PC-9 (cell line): ENCODE measurements at places on chromosomes 6 and 20. TPM values are rescaled to one million over a fixed set of nuclear protein-coding genes. Genes with fewer than 3 reads are reported as not detected.

GRCh38 chr6:107633680-107634323, 143.9 kb downstream of the SOBP start:
- H3K27me3 ChIP-seq: no peaks in the 10 kb centered on the region
- H3K36me3 ChIP-seq: no peaks in the 10 kb centered on the region
- DNase-seq: no peak
- no peaks in the 10 kb centered on the region for H3K4me1 ChIP-seq
- no peak overlapping the region for H3K4me3 ChIP-seq

DNA sequence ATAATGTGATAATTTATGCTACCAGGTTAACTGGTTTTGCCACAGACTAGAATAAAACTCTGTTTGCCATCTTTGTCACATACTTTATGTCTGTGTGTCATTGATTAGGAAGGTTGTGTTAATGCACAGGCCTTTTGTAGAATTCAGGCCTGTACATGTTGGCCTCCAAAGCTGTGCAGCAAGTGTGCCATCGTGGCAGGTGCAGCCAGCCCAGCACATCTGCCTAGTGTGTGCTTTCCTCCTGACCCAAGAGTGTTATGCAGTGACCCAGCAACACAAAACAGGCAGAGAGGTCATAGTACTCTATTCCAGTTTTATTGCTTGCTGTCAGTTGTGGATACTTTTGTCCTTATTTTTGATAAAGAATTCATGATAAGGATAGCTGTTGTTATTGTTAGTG, 3.7 kb downstream of the MAP3K4 start:
- no peak for DNase-seq
- H3K27ac ChIP-seq: no peak overlapping the region
- no peak overlapping the region for H3K4me3 ChIP-seq

DNA sequence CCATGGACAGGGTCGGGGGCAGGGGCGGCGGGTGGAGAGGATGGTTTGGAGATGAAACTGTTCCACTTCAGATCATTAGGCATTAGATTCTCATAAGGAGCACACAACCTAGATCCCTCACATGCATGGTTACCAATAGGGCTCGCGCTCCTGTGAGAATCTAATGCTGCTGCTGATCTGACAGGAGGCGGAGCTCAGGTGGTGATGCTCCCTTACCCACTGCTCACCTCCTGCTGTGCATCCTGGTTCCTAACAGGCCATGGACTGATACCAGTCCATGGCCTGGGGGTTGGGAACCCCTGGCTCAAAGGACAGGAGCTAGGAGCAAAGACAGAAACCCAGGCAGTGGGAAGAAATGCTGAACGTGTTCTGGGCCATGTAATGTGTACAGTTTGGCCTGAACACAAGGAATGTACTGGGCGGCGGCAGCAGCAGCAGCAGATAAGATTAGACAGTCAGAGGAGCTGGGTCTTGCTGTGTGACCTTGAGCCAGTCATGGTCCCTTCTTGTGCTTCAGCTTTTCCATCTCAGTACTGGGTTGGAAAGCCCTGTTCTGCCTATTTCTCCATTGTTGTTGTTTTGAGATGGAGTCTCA, 4.7 kb upstream of the SPAG4 start:
- no peak overlapping the region for H3K4me3 ChIP-seq
- H3K4me1 ChIP-seq: peaks cover 39% of the 10 kb centered on the region
- no peak for DNase-seq
- no peak overlapping the region for H3K27ac ChIP-seq

DNA sequence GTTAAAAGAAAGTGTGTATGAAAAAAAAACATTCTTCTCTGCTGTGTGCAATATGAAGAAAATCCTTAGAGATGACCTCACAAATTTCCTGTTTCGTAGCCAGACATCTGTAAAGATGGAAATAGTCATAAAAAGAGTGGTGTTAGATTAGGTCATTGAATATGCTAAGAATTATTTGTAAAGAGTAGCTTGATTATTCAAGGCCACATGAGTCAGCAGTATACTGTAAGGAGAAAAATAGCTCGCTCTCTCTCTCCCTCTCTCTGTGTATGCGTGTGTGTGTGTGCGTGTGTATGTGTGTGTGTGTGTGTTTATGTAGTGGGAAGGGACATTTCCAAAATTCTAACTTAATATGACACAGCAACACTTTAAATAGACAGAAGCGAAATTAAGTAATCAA, 78.8 kb downstream of the PTCHD4 start:
- DNase-seq: no peak
- H3K4me1 ChIP-seq: no peaks in the 10 kb centered on the region
- H3K27ac ChIP-seq: no peak overlapping the region

DNA sequence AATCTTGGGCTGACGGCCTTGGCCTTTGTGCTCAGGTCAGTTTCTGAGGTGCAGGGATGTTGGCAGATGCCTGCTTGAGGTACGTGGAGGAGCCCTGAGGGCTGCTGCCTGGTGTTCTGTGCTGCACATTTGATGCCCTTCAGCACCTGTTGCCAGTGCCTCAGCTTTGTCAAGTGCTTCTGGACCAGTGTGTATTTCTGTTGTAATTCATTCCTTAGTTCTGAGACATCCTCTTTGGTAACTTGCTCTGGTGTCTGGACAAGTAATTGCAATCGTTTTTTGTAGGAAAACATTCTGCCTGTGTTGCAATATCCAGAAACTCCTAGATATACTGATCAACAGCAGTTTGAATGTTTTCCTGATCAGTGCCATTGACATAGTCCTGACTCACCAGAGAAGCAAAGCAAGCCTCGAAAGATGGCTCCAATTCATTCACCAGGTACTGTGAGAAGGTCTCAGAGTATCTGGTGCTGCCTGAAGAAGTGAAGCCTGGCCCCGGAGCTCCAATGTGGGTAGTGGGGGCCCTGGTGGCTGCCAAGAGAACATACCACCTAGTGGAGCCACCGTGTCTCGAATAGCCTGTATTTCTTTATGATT, 26.7 kb downstream of the ZNF337 start:
- H3K4me1 ChIP-seq: peaks cover 6% of the 10 kb centered on the region; the same call in 1 of the 2 replicates
- no peak overlapping the region for H3K4me3 ChIP-seq
- no peaks in the 10 kb centered on the region for H3K27me3 ChIP-seq
- no peak for DNase-seq
- H3K27ac ChIP-seq: peak overlapping the region; percentile 38
- peaks cover 3% of the 10 kb centered on the region; the same call in 1 of the 2 replicates for H3K36me3 ChIP-seq

DNA sequence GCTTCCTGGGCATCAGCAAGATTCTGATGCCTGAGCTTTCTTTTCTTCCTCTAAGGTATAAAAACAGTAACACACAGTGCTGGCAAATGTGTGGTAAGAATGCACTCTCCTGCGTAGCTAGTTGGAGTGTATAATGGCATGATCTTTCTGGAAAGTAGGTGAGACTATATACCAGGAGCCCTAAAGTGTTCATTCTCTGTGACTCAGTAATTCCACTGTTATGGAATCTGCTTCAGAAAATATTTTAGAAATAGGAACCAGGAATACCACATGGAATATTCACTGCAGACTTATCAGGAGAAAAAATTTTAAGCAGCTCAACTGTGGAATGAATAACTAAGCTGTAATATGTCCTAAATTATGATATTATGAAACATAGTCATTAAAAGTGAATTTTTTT, 16.9 kb upstream of the CSE1L start:
- no peak for DNase-seq
- H3K4me1 ChIP-seq: no peaks in the 10 kb centered on the region
- no peak overlapping the region for H3K27ac ChIP-seq
- no peaks in the 10 kb centered on the region for H3K27me3 ChIP-seq
- H3K36me3 ChIP-seq: peaks cover 58% of the 10 kb centered on the region

SLA2 gene
- total RNA-seq: not detected in 2 replicates

ACSS1 gene
- total RNA-seq: 12.8 and 12.9 TPM in 2 replicates
